Fibroblast of the aortic adventitia (primary cell): ENCODE measurements at places on chromosomes 7 and 10.

- DNase-seq: no peak
These were observed 110.8 kb upstream of the FGFR2 start for GRCh38 chr10:121708728-121709674.

GRCh38 chr7:104536956-104537355 is 208.6 kb downstream of the LHFPL3 start:
- DNase-seq: no peak

- DNase-seq: no peak
These were observed 142.1 kb upstream of the LANCL2 start for GRCh38 chr7:55223023-55223422.

DNA sequence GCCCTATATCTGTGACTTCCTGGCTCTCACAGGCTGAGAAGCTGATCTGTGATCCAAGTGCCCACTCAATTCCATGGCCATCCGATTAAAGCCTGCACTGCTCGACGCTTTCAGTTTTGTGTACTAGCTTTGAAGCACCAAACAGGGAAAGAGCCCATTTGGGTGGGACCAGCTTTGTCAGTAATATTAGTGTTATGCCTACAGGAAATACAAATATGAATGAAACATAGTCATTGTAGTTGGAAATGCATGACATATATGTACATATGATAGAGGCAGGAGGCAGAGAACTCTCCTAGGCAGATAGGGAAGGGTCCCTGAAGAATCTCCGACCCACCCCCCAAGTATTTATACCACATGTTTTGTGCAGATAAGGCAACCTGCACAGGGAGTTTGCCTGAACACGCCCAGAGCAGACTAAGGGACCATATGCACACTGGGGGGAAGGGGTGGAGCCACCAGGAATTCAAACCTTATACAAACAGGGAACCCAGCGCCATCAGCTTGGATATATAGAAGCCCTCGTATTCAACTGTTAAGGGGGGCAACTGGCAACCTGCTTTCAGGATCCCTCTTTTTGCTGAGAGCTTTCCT is 653.2 kb downstream of the PARD3 start:
- no peak for DNase-seq

GRCh38 chr7:128939861-128940410 is 2.2 kb downstream of the IRF5 start:
- no peak for DNase-seq

DNA sequence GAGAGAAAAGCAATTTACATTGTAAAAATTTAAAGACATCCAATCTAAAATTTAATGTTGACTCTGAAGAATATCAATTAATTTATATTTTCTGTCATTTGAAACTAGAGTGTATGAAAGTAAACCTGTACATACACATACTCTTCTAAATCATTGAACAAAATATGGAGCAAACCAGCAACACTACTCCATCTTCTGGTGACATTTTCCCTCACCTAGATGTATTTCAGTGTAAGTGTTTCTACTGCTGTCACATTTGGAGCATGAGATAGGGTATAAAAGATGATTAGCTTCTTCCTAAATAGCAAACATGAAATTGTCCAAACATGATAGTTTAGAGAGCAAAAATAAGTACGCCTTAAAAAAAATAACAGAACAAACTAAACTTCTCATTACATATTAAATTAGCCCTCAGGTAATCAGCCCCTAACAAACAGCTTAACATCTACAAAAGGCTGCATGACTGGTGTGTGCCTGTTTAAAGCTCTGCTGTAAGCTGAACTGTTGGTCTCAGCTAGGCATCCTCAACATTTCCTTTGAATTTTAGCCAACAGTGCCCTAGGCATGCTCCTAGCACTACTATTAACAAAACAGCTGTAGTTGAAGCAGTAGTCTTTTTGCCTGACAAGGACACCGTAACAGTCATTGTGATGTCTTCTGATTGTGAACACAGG is 189.8 kb downstream of the CTNNA3 start:
- no peak for DNase-seq

DNA sequence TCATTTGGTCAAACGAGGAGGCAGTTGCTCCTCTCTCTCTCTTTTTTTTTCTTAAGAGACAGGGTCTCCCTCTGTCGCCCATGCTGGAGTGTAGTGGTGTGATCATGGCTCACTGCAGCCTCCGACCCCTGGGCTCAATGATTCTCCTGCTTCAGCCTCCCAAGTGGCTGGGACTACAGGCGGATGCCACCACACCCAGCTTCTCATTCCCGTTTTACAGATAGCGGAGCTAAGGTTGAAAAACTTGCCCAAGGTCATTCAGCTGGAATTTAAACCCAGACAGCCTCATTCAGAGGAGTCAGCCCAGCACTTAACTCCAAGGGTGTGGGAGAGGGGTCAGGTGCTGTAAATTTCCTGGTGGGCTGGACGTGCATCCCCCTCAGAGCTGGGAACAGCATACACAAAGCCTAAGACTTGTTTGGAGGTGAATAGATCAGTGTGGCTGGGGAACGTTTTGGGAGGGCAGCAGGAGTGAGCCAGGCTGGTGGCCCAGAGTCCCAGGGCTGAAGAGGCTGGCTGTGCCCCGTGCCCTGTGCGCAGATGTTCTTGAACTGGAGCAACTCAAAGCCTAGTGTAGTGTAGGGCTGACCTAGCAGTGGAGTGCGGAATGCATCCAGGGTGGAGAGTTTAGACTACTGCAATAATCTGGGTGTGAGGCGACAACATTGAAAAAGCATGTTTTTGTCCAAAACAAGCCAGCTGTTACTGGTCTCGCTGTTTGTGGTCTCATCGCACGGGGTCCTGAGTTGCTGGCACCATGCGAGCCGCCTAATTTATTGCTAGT is 2.3 kb downstream of the HTRA1 start:
- DNase-seq: no peak

- DNase-seq: no peak
These were observed 6.7 kb upstream of the EN2 start for GRCh38 chr7:155450970-155451801.

DNA sequence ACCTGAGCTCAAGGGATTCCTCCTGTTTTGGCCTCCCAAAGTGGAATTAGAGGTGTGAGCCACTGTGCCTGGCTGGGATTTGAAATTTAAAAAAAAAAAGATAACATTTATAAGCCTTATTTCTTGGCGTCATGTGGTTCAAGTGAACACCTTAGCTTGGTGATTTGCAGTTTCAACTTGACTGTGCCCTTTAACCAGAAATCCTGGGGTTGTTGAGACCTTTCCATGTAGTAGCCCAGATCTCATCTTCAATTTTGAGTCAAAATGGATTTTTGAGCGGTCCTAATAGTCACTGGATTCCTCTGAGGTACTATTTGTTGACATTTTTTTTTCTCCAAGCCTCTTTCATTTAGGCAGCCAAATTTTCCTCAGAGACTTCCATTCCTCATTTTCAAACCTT is 29.5 kb upstream of the FBXW4 start:
- DNase-seq: no peak

GRCh38 chr10:46266306-46266985 is 20.4 kb upstream of the ANTXRL start:
- DNase-seq: no peak

DNA sequence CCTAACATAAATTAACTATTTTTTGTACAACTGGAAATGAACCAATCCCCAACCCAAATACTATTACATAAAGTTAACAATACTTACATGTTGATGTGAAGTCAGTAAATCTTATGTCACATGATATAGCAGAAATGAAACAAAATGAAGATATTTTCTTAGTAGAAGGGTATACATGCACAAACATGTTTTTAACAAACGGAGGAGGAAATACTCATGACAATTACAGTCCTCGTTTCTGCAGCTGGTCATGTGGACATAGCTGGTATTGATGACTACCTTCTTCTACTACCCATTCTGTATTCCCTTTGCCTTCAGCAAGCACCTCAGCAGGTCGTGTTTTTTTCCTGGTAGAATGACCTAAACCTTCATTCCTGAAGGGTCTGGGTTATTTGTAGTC is 252.3 kb downstream of the HTR7 start:
- DNase-seq: no peak

DNA sequence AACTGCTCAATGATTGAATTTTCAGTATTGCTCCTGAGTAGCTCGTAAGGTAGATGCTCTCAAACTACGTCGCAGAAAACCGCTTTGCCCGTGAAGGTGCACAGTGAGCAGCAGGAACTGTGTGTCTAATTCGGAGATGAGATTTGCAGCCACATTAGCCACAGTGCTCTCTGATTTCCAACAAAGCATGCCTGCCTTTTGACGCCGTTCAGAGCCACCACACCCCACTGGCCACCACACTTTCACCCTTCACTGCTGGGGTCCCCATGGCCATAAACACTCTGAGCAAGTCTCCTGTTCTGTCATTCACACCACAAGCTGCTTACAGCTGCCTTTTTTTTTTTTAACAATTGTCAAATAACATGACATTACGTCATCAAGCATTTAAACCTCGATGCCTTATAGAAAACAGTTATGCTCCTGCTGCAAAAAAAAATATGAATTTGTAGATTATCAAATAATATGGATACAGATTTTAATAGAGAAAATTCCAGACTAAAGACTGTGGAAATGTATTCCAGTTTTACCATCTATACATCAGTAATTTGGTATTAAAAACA is 578.8 kb upstream of the PFKP start:
- DNase-seq: no peak

DNA sequence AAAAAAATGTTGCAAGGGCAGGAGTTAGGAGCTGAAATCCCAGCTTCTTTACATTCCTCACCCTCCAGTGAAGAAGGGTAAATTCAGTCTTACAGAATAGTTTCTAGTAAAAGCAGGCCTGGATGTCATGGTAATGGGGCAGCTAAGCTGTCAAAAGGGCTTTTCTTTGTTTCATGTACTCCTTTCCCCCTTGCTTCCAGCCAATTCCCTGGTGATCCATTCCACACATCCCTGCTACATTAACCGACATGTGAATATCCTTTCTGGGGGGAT is 36.0 kb downstream of the RHEB start:
- no peak for DNase-seq

GRCh38 chr10:102782673-102783551 is 39.2 kb downstream of the WBP1L start:
- DNase-seq: peak; percentile 98

GRCh38 chr10:1155791-1156615 is 99.8 kb downstream of the WDR37 start:
- DNase-seq: no peak

DNA sequence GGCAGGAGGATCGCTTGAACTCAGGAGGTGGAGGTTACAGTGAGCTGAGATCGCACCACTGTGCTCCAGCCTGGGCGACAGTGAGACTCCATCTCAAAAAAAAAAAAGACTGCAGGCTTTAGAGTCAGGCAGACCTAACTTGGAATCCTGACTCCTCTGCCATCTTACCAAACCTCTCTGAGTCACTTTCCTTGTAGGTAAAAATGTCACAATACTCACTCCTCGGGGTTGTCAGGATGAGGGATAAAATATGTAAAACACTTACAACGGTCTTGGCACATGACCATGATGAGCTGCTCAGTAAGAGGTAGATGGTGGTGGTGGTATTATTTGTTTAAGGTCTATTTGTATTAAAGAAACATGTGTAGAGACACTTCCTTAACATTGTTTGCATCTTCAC is 154.1 kb upstream of the PDE1C start:
- no peak for DNase-seq

DNA sequence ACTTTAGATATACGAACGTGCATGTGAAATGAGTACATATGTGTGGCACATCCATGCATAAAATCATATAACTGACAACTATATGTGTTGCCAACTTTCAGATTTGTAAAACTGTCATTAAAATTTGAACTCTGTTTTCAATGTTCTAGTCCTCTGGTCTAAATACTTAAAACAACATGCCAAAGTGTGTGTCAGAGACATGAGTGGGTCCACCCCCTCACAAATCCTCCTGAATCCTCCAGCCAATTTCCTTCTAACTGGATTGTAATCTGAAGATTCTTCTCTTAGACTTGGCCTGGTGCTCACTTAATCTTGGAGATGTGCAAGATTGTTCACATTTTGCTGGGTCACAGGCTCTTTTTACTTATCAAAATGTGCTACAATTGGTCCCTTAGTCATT is 184.1 kb downstream of the RELN start:
- DNase-seq: no peak

GRCh38 chr10:24255115-24255880 is 46.4 kb downstream of the KIAA1217 start:
- DNase-seq: no peak

DNA sequence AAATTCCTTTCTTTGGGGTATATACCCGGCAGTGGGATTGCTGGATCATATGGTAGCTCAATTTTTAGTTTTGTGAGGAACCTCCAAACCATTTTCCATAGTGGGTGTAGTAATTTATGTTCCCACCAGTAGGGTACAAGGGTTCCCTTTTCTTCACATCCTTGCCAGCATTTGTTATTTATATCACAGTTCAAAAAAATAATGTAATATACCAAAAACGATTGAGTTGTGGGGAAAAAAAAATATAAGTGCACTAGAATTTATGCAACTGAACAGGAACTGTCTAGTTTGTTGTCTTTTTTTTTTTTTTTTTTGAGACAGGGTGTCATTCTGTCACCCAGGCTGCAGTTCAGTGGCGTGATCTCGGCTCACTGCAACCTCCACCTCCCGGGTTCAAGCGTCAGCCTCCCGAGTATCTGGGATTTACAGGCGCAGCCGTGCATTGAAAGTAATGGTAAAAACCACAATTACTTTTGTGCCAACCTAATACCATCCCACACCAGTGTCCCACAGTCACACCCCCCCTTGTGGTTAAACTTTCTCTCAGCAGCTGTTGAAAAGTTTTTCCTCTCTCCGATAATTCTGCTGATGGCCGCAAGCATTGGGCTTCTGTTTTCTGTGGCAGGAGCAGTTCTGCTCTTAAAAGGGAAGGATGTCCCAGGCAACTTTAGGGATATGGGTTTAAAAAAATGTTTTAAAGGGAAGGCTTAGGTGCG is 6.8 kb upstream of the LAT2 start:
- peak; percentile 67 for DNase-seq

- DNase-seq: no peak
These were observed 861.5 kb downstream of the ANKRD7 start for GRCh38 chr7:119086026-119086425.

GRCh38 chr7:125122173-125122572 is 192.5 kb upstream of the POT1 start:
- peak; percentile 42 for DNase-seq

DNA sequence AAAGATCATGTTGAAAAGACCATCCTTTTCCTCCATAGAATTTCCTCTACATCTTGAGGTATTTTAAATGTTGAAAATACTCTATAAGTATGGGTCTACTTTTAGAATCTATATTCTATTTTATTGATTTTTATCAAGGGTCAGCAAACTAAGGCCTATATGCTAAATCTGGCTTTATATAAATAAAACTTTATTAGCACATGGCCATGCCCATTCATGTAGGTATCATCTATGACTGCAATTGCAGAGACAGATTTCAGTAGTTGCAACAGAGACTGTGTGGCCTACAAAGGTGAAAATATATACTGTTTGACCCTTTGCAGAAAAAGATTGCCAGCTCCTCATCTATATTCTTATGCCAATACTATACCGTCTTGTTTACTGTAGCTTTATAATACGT is 72.7 kb downstream of the TAX1BP1 start:
- DNase-seq: no peak

- no peak for DNase-seq
These were observed 185.4 kb downstream of the KMT2E start for GRCh38 chr7:105199386-105199785.
